ENCODE measurements at places on chromosomes 16 and 17. TPM values are rescaled to one million over a fixed set of nuclear protein-coding genes. Genes with fewer than 3 reads are reported as not detected.

DNA sequence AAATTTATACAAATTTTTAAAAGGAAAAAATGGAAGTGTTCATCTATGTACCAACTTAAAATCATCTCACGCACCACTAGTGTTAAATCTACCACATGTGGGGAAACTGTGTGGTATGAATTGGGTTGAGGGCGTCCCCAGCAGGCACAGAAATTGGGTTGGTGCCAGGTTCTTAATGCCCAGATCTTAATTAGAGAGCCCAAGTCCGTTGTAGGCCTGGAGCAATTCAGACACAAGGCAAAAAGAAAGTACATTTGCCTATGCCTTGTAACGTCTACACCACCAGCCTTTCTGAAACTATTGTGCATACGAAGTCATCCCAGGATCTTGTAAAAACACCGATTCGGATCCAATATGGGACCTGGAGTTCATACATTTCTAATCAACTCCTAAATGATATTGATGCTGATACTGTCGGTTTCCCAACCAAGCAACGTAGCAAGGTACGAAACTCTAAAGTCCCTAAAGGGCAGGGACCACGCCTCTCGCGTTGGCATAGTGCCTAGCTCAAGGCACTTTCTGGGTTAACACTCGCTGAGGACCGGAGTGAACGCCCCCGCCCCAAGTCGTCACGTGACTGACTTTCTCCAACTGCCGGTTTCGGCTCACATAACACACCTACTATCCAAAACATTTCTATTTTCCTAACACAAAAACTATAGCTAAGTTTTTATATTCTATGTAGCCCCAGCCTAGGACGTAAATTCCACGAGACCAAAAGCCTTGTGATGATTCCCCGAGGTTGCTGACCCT is 945 bp upstream of the UQCRC2 start:
- peak overlapping the region; percentile 74 for H3K4me3 ChIP-seq
- DNase-seq: peak; percentile 75

DNA sequence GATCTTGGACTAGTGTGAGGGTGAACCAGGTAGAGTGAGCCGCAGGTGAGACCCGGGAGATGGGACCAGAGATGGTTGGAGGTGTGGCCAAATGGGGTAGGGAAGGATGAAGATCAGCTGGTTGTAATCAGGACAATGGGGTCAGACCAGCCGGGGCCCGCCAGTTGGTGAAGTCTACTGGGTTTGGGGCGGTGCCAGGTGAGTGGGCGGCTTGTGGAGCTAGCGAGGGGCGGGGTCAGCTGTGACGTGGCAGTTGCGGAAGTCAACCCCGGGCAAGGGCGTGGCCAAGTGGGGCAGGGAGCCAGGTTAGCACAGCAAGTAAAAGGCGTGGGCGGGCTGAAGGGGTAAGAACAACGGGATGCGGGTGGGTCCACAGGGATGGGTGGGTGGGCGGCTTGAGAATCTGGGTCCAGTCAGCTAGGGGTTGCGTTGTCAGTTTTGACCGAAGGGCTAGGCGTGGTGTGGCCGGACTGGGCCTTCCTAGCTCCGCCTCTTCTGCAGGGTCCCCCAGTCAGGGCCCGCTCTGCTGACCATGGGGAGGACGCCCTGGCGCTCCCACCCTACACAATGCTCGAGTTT is 25.5 kb upstream of the ALKBH5 start:
- H3K36me3 ChIP-seq: no peaks in the 10 kb centered on the region
- H3K27me3 ChIP-seq: no peaks in the 10 kb centered on the region

CACNA1G gene
- 0.56 TPM for total RNA-seq

GRCh38 chr16:89189358-89190025 is 10.8 kb downstream of the SLC22A31 start:
- peaks cover 10% of the 10 kb centered on the region for H3K4me1 ChIP-seq
- no peaks in the 10 kb centered on the region for H3K27me3 ChIP-seq
- H3K36me3 ChIP-seq: no peaks in the 10 kb centered on the region
- no peak for DNase-seq
- H3K4me3 ChIP-seq: no peak overlapping the region

DNA sequence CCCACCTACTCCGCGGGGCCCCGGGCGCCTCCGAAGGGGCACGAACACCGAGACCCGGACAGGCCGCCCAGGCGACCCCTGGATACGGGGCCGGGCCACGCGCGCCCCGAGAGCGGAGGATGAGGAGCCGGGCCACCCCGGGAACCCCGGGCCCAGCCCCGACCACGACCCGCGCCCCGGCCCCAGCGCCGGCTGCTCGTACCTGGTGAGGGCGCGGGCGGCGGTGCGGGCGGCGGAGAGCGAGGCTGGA is 192 bp downstream of the FASN start:
- DNase-seq: no peak
- H3K4me1 ChIP-seq: peaks cover 37% of the 10 kb centered on the region
- H3K4me3 ChIP-seq: peak overlapping the region; percentile 86
- H3K36me3 ChIP-seq: peaks cover 26% of the 10 kb centered on the region
- H3K27me3 ChIP-seq: no peaks in the 10 kb centered on the region

- no peak for DNase-seq
- H3K4me1 ChIP-seq: peaks cover 6% of the 10 kb centered on the region
- H3K36me3 ChIP-seq: no peaks in the 10 kb centered on the region
- no peak overlapping the region for H3K27ac ChIP-seq
- peaks cover 5% of the 10 kb centered on the region for H3K27me3 ChIP-seq
- no peak overlapping the region for H3K4me3 ChIP-seq
Measured at GRCh38 chr16:65125322-65125721, 3.5 kb upstream of the CDH11 start.

DNA sequence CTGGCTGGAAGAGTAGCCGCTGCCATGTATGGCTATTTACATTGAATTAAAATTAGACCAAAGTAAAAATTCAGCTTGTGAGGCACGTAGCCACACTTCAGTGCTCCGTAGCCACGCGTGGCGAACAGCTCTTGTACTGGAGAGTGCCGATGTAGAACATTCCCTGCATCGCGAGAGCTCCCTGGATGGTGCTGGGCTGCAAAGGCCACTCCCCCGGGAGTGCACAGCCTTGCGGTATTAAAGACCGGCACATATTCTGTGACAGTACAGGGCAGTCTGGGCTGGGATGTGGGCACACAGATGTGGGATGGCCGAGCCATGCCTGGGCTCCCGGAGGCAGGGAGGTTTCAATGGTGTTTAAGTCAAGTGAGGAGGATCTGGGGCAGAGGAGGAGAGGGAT is 102.2 kb downstream of the CMIP start:
- no peak overlapping the region for H3K27ac ChIP-seq
- no peaks in the 10 kb centered on the region for H3K27me3 ChIP-seq
- no peaks in the 10 kb centered on the region for H3K36me3 ChIP-seq
- H3K4me1 ChIP-seq: peaks cover 49% of the 10 kb centered on the region
- peak; percentile 88 for DNase-seq

- H3K27me3 ChIP-seq: no peaks in the 10 kb centered on the region
- H3K36me3 ChIP-seq: no peaks in the 10 kb centered on the region
- no peak overlapping the region for H3K4me3 ChIP-seq
Measured at GRCh38 chr17:39150104-39150634, 1.3 kb downstream of the PLXDC1 start.

- no peaks in the 10 kb centered on the region for H3K27me3 ChIP-seq
- H3K27ac ChIP-seq: no peak overlapping the region
- H3K4me3 ChIP-seq: no peak overlapping the region
- H3K36me3 ChIP-seq: peaks cover 7% of the 10 kb centered on the region
- DNase-seq: no peak
- no peaks in the 10 kb centered on the region for H3K4me1 ChIP-seq
Measured at GRCh38 chr16:53821487-53821886, 117.5 kb downstream of the FTO start.

FOXF1 gene
- total RNA-seq: 1.8 TPM

ETV4 gene
- total RNA-seq: 1.1 TPM

EPOP gene
- 1.8 TPM for total RNA-seq

DNA sequence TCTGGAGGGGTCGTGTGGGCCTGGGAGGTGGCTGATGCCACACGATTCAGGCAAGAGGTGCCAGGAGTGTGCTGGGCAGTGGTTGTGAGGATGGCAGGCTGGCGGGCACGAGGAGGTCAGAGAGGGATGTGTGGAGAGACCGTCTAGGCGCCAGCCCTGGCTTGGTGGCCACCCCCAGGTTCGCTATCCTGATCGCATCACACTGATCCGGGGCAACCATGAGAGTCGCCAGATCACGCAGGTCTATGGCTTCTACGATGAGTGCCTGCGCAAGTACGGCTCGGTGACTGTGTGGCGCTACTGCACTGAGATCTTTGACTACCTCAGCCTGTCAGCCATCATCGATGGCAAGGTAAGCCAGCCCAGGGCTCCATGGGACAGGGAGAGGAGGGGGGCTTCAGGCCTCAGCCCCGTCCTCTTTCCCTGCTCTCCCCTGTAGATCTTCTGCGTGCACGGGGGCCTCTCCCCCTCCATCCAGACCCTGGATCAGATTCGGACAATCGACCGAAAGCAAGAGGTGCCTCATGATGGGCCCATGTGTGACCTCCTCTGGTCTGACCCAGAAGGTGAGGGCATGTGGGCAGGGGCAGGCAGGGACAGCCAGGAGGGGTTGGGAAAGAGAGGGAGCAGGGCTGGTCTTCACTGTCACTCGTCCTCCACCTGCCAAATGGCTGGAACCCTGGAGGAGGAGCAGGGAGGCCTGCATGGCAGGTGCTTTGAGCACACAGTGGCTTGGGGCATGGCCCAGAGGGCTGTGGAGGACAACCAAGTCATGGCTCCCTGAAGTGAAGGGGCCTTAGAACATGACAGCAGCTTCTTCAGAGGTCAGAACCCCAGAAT is 7.6 kb downstream of the PPP4C start:
- DNase-seq: no peak
- no peaks in the 10 kb centered on the region for H3K27me3 ChIP-seq
- no peak overlapping the region for H3K27ac ChIP-seq
- H3K4me3 ChIP-seq: no peak overlapping the region
- H3K36me3 ChIP-seq: peaks cover 50% of the 10 kb centered on the region

DNA sequence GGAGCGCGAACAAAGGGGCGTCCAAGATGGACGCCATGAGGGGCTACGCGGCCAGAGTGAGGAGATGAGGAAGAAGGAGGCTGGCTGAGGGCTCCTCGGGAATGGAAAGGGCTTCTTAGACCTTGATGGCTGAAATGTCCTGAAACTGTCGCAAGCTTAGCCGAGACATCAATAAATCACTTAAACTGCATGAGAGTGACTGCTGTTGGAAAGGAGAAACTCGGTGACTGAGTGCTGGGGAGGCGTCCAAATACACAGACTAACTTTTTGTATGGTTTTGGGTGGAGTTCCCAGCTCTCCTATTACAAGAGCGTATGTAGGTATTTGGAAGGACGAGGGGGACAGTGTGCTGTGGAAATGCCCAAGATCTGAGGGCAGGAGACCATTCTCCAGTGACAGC is 1.4 kb upstream of the GEMIN4 start:
- H3K36me3 ChIP-seq: no peaks in the 10 kb centered on the region
- no peak overlapping the region for H3K27ac ChIP-seq
- H3K4me3 ChIP-seq: no peak overlapping the region
- H3K4me1 ChIP-seq: peaks cover 10% of the 10 kb centered on the region
- no peaks in the 10 kb centered on the region for H3K27me3 ChIP-seq
- DNase-seq: no peak

GRCh38 chr16:78695391-78695790 is 595.9 kb downstream of the WWOX start:
- H3K4me1 ChIP-seq: no peaks in the 10 kb centered on the region
- no peak overlapping the region for H3K4me3 ChIP-seq
- DNase-seq: peak; percentile 55
- no peaks in the 10 kb centered on the region for H3K36me3 ChIP-seq

CCL8 gene
- not detected for total RNA-seq

DNA sequence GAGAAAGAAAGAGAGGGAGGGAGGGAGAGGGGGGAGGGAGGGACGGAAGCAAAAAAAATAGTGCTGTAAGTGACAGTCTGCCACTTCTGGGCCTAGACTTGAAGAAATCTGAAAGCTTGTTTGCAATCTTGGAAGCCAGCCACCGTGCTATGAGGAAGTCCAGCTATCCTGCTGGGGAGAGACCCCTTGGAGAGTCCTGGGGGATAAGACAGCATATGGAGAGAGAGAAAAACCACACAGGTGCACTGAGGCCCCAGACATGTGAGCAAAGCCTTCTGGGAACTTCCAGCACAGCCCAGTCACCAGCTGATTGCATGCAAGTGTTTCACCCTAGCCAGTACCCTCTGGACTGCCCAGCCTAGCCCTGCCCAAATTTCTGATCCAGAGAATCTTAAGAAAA is 12.6 kb upstream of the ALOX12B start:
- no peak overlapping the region for H3K4me3 ChIP-seq
- no peaks in the 10 kb centered on the region for H3K4me1 ChIP-seq

GRCh38 chr17:47852113-47852949 is 1.4 kb upstream of the SP6 start:
- no peak for DNase-seq
- H3K4me3 ChIP-seq: no peak overlapping the region
- H3K4me1 ChIP-seq: peaks cover 11% of the 10 kb centered on the region
- H3K27me3 ChIP-seq: peaks cover 32% of the 10 kb centered on the region
- no peak overlapping the region for H3K27ac ChIP-seq

- H3K27ac ChIP-seq: peak overlapping the region; percentile 41
- peaks cover 25% of the 10 kb centered on the region for H3K4me1 ChIP-seq
- no peaks in the 10 kb centered on the region for H3K27me3 ChIP-seq
- H3K36me3 ChIP-seq: no peaks in the 10 kb centered on the region
- peak; percentile 50 for DNase-seq
Measured at GRCh38 chr17:41919840-41920579, 1.3 kb upstream of the ACLY start.

DNA sequence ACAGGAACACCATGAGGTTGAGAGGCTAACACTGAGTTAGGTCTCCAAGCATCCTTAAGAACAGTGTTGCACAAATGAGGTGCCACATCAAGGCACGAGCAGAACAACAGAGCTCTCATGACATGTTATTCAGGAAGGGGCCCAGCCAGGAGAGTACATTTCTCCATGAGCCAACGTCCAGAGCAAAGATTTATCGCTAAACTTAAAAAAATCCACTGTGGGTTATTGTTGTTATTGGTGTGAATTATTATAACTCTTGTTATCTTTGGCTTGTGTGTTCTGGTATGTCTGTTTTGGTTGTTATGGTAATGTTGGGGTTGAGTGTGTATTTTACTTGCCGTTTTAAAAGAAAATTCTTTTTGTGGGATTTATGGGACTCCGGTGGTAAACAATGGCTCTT is 68.9 kb upstream of the MSI2 start:
- H3K36me3 ChIP-seq: no peaks in the 10 kb centered on the region
- DNase-seq: no peak
- H3K4me3 ChIP-seq: no peak overlapping the region
- H3K27ac ChIP-seq: no peak overlapping the region
- no peaks in the 10 kb centered on the region for H3K27me3 ChIP-seq
- no peaks in the 10 kb centered on the region for H3K4me1 ChIP-seq

C1QTNF1 gene
- total RNA-seq: 88.1 TPM

DNA sequence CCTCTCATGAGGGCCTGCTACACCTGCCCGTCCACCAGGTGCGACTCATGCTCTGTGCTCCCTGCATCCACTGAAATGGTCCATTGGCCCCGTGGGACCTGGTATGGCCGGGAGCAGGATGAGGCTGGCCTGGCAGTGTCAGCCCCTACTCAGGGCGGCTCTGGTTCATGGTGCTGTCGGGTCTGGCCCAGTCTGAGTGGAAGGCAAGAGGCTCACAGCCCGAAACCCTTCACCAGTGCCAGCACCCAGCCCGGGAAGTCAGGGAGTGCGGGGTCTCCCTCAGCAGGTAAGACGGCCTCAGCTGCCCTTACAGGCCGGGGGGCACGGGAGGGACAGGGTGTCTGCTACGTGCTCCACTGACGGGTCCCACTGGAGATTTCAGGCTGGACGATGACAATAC is 40.5 kb upstream of the RASD1 start:
- DNase-seq: no peak
- H3K27ac ChIP-seq: no peak overlapping the region
- no peak overlapping the region for H3K4me3 ChIP-seq
- no peaks in the 10 kb centered on the region for H3K36me3 ChIP-seq
- peaks cover 16% of the 10 kb centered on the region for H3K4me1 ChIP-seq
- H3K27me3 ChIP-seq: no peaks in the 10 kb centered on the region
